ENCODE measurements at places on chromosomes 1 and 21.
A peak's percentile ranks its signal among the peaks of the same experiment; 100 is the strongest.

DNA sequence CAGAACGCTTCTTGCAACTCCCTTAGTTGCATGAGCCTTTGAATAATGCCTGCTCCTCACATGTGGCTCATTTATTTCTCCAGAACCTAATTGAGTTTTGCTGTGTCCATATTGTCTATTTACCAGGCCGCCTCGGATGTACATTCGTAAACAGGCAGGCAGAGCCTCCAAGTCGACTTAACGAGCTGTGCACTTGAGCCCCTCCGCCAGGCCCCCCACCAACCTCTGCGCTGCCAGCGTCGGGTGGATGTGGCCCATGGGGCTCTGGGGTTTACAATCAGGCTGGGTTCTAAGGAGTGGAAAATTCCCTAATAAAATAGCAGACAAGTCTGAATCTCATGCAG lies 106.1 kb downstream of the NPHP4 start:
- DNase-seq, result no peak

GRCh38 chr1:58779801-58780382 lies 4.0 kb downstream of the JUN start:
- no peak for DNase-seq

GRCh38 chr1:31374511-31375196 lies 1.8 kb upstream of the FABP3 start:
- DNase-seq, result peak; percentile 1

DNA sequence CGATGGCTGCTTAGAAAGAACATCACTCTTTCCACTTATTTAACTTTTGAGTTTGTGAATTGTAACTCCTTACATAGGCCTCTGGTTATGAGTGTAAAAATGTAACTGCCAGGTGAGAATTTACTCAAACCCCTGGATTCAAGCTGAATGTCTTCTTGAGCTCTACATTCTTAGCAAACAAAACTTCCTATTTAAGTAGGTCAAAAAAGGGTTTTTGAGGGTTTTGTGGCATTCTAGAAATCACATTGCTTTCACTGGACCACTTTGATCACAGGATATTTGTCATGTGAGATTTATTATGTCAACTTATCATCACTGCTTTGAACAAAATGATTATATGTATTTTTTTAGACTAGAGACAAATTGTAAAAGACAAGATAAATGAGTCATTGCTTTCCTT lies 5.7 kb downstream of the IL23R start:
- DNase-seq, result no peak

DNA sequence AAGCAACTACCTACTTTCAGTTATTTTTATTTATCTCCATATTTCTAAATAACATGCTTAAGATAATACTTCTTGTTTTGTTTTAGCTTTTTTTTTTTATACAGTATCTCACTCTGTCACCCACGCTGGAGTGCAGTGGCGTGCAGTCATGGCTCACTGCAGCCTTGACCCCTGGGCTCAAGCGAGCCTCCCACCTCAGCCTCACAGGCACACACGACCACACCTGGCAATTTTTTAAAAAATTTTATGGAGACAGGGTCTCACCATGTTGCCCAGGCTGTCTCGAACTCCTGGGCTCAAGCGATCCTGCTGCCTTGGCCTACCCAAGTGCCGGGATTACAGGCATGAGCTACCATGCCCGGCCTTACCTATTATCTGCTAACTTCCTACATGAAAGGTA lies 20.6 kb downstream of the TUT4 start:
- no peak for DNase-seq

DNA sequence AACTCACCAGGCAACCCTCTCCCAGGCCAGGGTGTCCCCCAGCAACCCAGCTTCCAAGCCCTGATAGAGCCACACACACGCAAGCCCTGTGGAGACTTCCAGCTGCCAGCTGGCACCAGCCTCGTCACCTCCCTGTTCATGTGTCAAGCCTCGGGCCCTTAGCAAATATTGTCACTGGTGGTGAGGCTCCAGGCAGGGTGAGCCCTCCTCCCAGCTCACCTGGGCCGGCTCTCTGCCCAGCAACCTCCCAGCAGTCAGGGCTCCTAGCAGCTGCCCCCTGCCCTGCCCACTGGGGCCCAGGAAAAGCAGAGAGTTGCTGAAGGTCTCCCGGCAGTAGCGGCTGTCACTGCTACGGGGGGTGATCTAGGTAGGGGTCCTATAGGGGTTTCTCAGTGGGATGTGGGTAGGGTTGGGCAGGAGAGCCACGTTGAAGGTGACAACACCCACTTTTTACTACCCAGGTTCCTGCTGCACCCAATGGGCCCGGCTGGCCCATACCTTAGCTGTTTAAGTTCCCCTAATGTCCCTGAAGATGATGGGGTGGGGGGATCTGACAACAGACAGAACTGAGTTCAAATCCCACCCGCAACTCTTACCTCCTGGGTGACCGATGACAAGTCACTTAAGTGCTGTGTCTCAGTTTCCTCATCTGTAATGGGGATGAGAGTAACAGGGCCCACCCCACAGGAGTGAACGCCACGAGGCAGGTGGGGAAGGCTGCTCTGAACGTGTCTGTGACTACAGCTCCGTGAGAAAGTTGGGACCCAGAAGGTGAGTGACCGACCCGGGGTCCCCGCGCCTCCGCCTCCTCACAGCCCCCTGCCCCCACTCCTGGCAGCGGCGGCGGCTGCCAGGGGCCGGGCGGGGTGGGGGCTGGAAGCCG lies 678 bp downstream of the TTC39A start:
- DNase-seq, result no peak

DNA sequence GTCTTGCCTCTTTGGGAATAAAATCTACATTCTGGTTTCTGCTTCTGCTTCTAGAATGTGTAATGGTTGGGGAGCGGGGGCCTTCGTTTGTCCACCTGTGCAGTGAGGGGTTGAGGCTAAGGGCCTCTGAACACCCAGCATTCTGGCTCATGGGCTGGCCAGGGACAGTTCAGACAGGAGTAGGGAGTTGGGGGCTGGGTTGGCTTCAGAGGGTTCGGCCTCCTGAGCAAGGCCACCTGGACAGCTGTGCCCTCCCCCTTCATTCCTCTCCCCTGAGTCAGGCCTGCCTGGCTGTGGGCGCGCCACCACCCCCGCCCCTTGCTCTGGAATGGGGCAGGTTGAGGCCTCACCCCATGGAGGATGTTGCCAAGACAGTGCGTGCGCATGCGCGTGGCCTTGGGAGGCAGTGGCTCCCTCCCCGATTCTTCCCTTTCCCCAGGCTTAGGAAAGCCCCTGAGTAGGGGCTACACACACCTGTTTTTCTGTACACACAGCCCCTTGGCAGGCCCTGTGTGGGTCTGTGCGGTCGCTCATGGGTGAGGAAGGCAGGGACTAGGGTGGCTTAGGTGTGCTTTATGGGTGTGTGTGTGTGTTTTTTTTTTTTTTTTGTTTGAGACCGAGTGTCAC lies 57.0 kb downstream of the YARS1 start:
- DNase-seq, result no peak

- no peak for DNase-seq
These were observed 35.6 kb downstream of the NUF2 start for GRCh38 chr1:163357378-163357777.

DNA sequence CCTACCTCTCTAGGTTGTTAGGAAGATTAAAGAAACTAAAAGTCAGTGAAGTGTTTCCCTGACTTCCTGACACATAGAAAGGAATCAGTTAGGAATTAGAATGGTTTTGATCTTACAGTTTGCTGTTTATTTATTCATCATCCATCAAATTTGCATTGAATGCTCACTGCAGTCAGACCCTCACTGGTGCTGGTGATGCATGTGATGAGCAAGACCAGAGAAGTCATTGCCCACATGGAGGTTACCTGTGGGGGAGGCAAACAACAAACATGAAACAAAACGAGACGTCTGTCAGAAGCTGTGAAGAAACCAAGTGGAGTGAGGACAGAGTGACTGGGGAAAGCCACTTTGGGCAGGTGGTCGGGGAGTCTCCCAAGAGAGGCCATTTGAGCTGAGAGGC lies 6.4 kb downstream of the CTPS1 start:
- DNase-seq, result no peak

GRCh38 chr1:9848022-9848421 lies 24.3 kb upstream of the CLSTN1 start:
- DNase-seq, result no peak

GRCh38 chr1:45364294-45364693 lies 24.1 kb upstream of the MUTYH start:
- DNase-seq, result no peak

DNA sequence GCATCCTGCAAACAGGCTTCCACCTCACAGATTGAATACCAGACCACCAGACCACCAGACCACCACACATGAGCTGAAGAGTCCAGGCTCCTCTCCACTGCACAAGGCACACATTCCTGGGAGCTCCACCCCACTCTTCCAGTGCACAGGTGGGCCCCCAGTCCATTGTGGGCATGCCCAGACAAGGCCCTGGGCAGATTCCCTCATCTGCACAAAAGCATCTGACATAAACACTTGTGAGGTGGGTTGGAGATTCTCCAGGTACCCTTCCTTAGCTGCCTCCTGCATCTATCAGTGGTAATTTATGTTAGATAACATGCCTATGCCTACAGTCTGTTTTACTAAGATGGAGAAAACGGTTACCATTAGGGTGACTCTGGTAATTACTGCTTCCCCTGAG lies 11.6 kb upstream of the CTBS start:
- DNase-seq, result no peak

DNA sequence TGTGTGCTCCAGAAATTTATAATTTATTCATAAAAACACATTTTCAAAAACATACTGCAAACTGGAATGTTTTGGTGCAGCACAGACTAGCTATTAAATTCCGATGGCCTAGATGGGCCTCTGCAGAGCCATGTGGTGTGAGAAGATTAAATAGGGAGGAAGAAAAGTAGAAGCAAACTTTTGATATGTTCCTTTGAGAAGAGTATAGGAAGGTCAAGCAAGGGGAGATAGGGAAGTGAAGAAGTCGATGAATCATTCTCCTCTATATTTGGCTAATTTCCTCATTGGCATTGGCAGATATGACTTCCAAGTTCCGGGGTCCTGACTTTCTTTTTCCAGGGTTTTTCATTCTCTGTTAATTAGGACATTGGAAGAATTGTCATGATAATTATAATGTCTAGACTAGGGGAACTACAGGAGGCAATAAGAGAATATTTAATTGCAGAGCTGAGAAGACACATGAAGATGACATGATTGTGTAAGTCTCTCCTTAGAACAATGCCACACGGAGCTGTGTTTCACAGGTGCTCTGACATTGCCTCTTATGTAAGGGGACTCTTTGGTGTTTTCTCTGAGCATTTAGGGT lies 19.3 kb upstream of the ZNF326 start:
- DNase-seq, result no peak

Data from fibroblast of skin of left quadriceps (primary cell).